Left lobe of liver (tissue), 2 donors: ENCODE measurements at places on chromosomes 4 and X. TPM values are rescaled to one million over a fixed set of nuclear protein-coding genes. Genes with fewer than 3 reads are reported as not detected.

- no peak for DNase-seq
Observed at GRCh38 chr4:138979742-138980141, 35.8 kb upstream of the NOCT start.

The CXCL8 gene
- total RNA-seq, result 0.28 TPM

GRCh38 chrX:2242326-2242725 is 258.4 kb downstream of the DHRSX start:
- DNase-seq, result no peak

DNA sequence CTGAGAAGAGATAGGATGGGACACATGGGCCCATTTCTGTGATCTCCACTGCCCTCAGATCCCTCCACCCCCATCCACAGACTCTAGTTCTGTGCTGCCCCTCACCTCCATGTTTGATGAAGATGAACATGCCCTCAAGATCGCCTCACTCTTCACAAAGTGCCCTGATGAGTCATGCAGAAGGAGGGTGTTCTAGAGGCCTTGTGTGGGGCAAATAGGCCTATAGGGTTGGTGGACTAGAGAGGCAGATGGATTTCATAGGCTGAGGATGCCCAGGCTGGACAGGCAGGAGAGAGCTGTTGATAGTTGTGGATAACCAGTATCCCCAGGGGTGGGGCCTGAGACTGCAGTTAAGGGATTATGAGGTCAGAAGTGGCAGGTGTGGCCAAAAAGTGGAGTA is at the start of gene CXorf65:
Gene CXorf65 (minus strand): TSS at position 314 of the 400 bp plus-strand sequence. CDS start 184 bp downstream, at position 130.
- DNase-seq, result no peak

- no peak for DNase-seq
Observed at GRCh38 chr4:155450676-155451075, 73.9 kb upstream of the MAP9 start.

The SSX4B gene
- total RNA-seq, result not detected

DNA sequence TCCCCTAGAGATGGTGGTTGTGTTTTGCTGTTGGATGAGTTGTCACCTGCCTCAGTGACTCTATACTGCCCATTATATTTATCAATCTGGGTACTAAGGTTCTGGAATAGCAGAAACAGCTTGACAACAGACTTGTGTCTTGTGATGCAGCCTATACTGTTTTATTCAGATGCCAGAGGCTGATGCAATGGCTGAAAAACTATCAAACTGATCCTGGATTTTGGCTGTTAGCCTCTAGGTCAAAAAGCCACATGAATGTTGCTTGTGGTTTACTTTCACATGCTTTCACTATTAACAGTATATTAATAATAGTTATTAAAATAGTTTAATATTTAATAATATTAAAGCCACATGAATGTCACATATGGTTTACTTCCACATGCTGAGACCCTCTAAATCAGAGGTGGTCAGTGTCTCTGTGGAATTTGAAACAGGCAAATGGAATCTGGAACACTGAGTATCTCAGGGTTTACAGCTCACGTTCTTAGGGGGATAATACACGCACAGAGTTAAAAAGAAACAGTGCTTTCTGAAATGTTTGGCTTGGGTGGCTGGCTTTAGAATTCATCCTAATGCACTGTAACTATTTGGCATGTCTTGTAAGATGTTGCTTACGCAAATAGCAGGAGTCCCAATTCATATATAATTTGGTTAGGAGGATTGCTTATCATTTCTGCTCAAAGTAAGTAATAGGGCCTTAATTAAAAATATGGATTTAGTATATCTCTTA is 82.5 kb upstream of the LCORL start:
- DNase-seq, result no peak

GRCh38 chrX:51332188-51332942 is at the start of gene NUDT10:
Gene NUDT10 (plus strand): TSS chrX:51332822. CDS start chrX:51332966, 144 bp downstream.
- no peak for DNase-seq

- DNase-seq, result no peak
Observed at GRCh38 chr4:89909889-89910288, 15.2 kb downstream of the MMRN1 start.

- no peak for DNase-seq
Observed at GRCh38 chrX:69119122-69119521, 46.1 kb downstream of the PJA1 start.

GRCh38 chr4:48195374-48195773 is 61.3 kb upstream of the TXK start:
- no peak for DNase-seq

GRCh38 chr4:41181037-41181436 is 33.3 kb downstream of the APBB2 start:
- DNase-seq, result no peak
